ENCODE measurements at places on chromosomes 13 and 19.

GRCh38 chr13:46288570-46289259 lies 77.0 kb downstream of the LRRC63 start:
- ATAC-seq, result peak; percentile 82

GRCh38 chr19:39704181-39705044 lies at the start of gene LGALS14:
Gene LGALS14 (plus strand): TSS chr19:39704481. CDS start chr19:39704529, 48 bp downstream.
- no peak for ATAC-seq

- no peak for ATAC-seq
Observed at GRCh38 chr19:16042533-16043085, 33.7 kb upstream of the TPM4 start.

DNA sequence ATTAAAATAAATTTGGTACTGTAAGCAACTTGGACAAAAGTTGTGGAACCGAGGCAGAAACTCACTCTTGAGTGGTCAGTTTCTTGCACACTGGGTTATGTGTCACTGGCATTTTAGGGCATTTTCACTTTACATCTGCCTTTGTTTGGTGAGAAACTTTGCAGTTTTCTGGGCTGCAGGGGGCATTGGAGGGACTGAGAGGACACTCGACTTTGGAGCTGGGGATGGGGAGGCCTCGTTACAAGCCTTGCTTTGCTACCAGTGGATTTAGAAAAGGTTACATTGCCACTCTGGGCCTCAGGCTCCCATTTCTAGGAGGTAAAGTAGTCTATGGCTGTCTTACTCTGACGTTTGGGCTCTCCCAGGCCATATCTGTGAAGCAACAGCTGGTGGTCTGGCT lies 41.9 kb upstream of the ZNF536 start:
- no peak for ATAC-seq

DNA sequence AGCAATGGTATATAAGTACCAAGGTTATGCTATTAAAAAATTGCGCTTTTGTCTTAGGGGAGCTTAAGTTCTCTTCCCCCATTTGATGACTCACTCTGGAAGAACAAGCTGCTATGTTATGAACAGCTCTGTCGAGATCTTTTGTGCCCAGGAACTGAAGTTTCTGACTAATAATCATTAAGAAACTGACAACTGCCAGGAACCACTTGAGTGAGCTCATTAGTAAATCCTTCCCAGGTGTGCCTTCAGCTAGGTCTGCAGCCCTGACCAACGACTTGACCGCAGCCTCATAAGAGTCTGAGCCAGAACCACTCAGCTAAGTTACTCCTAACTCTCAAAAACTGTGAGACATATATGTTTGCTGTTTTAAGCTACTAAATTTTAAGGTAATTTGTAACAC lies 147.8 kb downstream of the SLITRK6 start:
- ATAC-seq, result no peak

GRCh38 chr19:21485926-21486325 lies 19.5 kb upstream of the ZNF429 start:
- no peak for ATAC-seq

GRCh38 chr13:102968572-102969228 lies 97.5 kb downstream of the SLC10A2 start:
- no peak for ATAC-seq

DNA sequence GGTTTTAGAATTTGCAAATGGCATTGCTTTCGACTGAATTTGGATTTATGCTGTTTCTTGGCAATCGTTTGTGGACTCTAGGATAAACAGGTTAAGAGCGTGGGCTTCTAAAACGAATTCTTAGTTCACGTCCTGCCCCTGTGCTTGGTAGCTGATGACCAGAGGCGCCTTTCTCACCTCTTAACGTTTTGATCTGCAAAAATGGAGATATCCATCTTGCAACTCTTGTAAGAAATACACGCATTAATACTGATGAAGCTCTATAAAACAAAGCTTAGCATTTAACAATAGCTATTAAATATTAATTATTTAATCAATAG lies 580 bp upstream of the KATNAL1 start:
- no peak for ATAC-seq

All from SK-N-SH treated with all-trans-retinoic acid at 6 μM for 48 hours (cell line).